ENCODE measurements at places on chromosomes 1 and 21.

DNA sequence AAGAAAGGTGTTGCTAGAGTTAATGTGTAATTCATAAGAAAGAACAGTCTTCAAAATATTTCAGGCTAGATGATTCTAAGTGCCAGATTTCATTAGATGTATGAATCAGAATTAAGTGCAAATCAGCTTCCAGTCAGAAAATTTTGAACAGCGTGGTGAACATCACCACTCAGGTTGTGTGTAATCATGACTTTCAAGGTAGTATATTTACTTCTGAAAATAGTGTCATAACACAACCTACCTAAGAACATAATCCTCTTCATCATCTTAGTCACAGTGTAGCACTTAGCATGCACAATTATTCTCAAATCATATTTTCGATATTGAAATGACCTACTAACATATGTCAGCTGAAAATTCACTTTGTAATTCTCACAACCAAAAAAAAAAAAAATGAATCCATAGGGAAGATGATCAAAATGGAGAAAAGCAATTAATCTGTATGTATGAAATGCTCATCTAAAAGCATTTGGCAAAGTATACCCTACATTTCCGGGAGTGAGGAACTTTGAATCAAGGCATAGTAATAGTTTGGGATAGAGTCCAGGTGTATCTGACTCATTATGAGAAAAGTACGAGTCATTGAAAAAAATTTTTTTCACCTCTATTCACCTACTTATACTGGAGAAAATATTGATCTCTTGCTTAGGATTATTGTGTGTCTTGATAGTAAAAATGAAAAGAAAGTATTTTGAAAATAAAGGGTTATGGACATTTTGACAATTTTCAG is 221.8 kb upstream of the CHRM3 start:
- no peak for DNase-seq

GRCh38 chr1:153430561-153430960 is 14.2 kb downstream of the S100A7A start:
- no peak for DNase-seq

GRCh38 chr1:54883349-54884102 is 3.5 kb downstream of the DHCR24 start:
- DNase-seq = no peak

DNA sequence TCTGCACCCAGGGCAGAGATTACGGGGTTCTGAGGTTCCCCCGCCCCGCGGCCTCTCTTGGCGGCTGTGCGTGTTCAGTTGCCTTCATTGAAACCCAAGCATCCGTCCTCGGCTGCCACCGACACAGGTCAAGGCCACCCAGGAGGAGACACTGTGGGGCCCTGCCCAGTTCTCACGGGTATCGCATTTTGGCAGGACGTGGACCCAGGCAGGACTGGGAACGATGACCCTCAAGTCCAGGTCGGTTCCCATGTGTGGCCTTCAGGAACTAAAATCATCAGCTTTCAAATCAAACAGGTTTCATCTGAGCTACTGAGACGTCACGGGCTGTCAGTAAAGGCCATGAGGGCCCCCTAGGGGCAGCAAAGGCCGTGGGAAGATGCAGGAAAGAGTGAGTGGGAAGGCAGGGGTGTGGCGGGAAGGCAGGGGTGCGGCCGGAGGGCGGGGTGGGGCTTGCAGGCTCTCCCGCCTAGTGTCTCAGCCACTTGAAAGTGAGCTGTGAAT is 7.0 kb upstream of the C1orf174 start:
- DNase-seq = peak; percentile 36

DNA sequence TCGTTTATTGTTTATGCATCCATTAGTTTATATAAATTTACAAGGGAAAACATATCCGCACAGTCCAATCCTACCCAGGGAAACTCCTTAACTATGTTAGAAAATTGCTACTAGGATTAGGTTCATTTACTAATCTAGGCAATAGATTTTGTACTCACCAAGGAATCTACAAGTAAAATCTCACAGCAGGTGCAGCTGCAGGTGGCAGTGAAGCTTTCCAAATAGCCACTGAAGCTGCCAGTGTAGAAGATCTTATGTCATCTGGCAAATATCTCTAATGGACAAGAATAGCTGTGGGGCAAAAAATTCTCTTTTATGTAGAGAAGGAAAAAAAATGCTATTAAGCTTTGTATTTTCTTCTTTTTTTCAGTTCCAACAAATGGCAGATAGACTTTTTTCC is 963.4 kb upstream of the ADGRL4 start:
- no peak for DNase-seq

DNA sequence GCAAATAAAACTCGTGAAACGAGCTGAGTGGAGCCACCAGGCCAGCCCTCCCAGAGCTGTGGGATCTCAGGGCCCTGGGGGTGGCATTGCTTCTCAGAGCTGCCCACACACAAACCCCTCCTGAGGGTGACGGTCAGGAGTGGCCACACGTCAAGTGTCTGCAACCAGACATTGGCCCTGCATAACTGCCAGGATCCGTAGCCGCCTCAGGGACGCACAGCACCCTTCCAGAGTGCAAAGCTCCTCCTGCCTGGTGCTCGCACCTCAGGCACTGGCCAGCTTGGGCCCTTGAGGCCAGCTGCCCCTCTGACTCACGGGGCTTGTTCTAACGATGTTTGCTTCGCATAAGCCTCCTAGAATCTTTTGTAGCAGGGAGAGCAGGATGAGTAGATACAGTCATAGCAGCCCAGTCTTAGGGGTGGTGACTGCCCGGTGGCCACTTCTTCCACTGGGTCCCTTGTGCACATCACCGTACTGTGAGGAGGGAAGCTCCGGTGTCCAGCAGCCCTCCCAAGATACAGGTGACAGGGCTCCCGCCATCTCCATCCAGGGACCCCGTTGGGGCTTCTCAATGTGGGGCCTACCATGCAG is 5.0 kb downstream of the WNT3A start:
- no peak for DNase-seq

DNA sequence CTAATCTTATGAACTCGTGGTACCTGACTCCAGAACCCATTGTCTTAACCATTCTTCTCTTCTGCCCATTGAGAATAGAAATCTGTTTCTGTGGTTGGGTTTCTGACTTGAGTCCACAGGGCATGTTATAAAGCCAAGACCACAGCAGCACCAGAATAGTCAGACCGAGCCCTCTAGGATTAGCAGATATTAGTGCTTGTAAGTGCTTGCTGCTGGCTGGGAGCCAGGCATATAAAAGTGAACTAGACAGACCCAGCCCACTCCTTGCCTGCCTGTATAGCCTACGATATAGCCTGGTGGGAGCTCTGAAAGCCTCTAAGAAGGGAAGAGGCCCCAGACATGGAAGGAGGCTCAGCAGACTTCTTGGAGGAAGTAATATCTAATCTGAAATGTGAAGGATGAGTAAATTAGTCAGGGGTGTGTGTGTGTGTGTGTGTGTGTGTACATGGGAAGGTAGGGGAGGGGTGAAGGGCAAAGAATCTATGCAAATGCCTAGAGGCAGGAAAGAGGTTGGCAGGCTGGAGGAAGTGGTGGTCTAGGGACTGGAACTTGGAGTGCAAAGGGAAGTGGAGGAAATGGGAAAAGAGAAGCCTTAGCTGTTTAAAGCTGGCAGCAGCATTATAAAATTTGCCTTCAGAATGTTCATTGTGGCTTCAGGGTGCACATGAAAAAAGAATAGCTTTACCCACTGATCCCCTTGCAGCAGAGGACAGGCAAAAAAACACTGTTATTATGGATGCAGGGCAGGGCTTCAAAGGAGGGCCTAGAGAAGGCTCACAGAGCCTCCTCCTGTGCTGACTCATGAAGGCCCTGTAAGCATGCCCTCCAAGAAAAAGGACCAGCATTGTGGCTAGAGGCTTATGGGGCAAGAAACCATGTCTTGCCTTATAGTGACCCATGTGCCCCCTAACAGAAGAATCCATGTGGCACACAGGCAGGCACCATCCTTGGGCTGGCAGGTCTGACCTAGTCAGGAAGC is 169.2 kb downstream of the LMX1A start:
- no peak for DNase-seq

DNA sequence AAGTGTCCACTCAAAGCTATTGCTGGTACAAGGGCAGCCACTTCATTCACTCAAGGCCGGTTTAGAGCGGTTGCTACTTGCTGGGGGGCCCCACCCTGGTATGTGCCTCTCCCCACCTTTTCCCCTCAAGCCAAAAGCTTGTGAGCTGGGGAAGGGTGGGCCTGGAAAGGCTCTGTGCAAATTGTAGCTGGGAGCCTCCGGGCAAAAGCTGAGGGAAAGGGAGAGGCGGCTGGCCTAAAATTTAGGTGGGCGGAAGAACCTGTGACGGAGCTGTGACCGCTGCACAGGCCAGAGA is 306 bp upstream of the SH3D21 start:
- no peak for DNase-seq
